ENCODE measurements at places on chromosomes 11 and 22. TPM values are rescaled to one million over a fixed set of nuclear protein-coding genes. Genes with fewer than 3 reads are reported as not detected.

The DCUN1D5 gene
- 107 TPM for total RNA-seq

The KCNC1 gene
- not detected for total RNA-seq

The CFAP300 gene
- total RNA-seq, result not detected

The GUCY1A2 gene
- total RNA-seq, result not detected

The CTSC gene
- 77.6 TPM for total RNA-seq

The C11orf16 gene
- not detected for total RNA-seq

DNA sequence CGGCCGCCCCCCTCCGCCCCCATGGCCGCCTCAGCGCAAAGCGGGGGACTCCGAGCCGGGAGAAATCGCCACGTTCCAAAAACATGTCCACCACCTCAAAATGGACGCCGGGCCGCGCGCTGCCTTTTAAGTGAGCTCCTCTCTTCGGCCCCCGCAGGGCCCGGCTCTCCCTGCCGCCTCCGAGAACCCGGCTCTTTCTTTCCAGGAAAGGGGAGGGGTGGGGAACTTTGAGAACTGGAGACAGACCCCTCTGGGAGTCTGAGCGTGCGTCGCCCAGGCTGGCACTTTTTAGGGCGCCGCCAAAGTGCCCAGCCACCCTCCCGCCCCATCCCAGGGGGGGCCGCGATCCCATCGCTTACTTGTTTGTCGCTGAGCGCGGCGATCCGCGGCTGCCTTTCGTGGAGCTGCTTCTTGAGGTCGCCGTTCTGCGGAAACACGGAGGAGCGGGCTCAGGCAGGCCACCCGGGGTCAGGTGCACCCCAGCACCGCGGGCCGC, 1.6 kb downstream of the PHF21B start:
- DNase-seq, result peak; percentile 6
- H3K4me3 ChIP-seq, result peak overlapping the region; percentile 50
- H3K4me1 ChIP-seq, result peaks cover 15% of the 10 kb centered on the region
- no peak overlapping the region for H3K27ac ChIP-seq
- H3K27me3 ChIP-seq, result peaks cover 77% of the 10 kb centered on the region

DNA sequence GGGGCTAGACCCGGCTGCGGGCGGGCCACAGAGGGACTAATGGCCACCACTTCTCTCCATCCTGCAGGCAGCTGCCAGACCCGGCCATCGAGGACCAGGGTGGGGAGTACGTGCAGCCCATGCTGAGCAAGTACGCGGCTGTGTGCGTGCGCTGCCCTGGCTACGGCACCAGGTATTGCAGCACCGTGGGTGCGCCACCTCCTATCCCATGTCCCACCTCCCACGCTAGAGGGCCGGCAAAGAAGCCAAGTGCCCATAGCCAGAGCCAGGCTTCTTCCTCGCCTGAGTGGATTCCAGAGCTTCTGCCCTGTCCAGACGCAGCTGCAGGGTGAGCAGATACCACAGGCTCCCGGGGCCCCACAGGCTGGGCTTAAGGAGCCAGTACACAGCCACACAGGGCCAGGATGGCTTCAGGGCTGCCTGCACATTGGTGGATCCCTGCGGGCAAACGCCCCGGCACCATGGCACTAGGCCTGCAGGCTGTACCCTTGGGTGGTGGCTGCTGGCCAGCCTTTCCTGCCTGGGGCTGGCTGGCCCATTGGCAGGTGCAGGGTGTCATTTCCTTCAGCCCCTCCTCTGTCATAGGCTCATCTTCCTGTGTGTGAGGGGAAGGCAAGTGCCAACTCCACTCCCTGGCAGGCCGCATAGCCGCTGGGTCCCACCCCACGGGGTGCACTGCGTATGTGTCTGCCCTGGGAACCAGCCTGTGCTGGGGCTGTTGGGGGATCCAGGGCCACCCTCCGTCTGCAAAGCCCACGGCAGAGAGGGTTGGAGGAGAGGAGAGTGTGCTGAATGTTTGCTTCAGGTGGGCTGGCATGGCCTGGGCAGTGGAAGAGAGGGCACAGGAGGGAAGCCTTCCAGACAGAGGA, 16.5 kb upstream of the DGCR8 start:
- H3K27me3 ChIP-seq, result no peaks in the 10 kb centered on the region
- no peak for DNase-seq
- H3K4me1 ChIP-seq, result peaks cover 9% of the 10 kb centered on the region
- no peak overlapping the region for H3K27ac ChIP-seq
- no peak overlapping the region for H3K4me3 ChIP-seq
- H3K36me3 ChIP-seq, result no peaks in the 10 kb centered on the region

GRCh38 chr11:17449158-17449557, 27.5 kb downstream of the ABCC8 start:
- H3K36me3 ChIP-seq, result no peaks in the 10 kb centered on the region
- no peak overlapping the region for H3K27ac ChIP-seq

DNA sequence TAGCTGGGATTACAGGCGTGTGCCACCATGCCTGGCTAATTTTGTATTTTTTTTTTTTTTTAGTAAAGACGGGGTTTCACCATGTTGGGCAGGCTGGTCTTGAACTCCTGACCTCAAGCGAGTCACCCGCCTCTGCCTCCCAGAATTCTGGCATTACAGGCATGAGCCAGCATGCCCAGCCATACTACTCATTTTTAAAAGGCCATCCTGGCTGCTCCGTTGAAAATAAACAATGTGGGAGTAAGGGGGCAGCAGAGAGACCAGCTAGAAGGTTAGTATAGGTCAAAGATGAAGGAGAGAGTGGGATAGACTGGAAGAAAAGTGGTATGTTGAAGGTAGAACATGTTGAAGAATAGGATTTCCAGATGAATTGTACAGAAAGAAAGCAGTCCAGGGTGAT, 17.6 kb upstream of the LIN7C start:
- no peak overlapping the region for H3K4me3 ChIP-seq
- DNase-seq, result no peak
- H3K27me3 ChIP-seq, result no peaks in the 10 kb centered on the region

DNA sequence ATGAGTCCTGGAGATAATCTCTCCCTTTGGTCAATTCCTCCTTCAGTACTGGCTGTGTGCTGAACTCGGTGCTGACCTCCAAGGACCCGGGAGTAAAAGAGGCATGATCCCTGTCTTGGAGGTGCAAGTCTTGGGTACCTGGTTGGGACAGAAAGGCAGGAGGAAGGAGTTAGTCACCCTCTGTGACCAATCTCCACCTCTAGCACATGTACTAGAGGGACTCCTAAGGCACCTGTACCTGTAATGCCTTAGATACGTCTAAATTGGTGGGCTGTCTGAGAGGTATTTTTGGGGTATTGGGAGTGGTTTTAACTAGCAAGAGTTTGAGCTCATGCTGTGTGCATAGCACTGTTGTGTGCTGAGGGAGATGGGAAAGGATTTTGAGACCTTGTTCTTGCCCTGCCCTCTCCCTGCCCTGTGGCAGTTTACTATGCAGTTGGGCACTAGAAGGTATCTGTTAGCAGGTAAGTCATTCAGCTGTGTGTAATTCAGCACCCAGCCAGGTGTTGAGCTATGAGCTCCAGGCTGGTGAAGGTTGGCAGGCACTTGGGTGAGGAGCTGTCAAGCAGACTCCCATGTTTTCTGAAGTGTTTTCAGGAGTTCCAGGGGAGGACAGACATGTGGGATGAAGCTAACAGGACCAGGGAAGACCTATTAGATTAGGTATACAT, 2.5 kb downstream of the PANX1 start:
- no peak overlapping the region for H3K4me3 ChIP-seq
- H3K27ac ChIP-seq, result no peak overlapping the region
- DNase-seq, result no peak
- H3K27me3 ChIP-seq, result no peaks in the 10 kb centered on the region
- H3K36me3 ChIP-seq, result peaks cover 10% of the 10 kb centered on the region

GRCh38 chr11:95154514-95154913, 64.9 kb downstream of the ENDOD1 start:
- no peaks in the 10 kb centered on the region for H3K27me3 ChIP-seq
- peak; percentile 53 for DNase-seq
- peaks cover 10% of the 10 kb centered on the region for H3K36me3 ChIP-seq
- no peak overlapping the region for H3K27ac ChIP-seq
- no peak overlapping the region for H3K4me3 ChIP-seq

GRCh38 chr11:79482800-79483199, 42.0 kb upstream of the TENM4 start:
- H3K4me1 ChIP-seq, result no peaks in the 10 kb centered on the region
- no peak for DNase-seq
- no peaks in the 10 kb centered on the region for H3K36me3 ChIP-seq

DNA sequence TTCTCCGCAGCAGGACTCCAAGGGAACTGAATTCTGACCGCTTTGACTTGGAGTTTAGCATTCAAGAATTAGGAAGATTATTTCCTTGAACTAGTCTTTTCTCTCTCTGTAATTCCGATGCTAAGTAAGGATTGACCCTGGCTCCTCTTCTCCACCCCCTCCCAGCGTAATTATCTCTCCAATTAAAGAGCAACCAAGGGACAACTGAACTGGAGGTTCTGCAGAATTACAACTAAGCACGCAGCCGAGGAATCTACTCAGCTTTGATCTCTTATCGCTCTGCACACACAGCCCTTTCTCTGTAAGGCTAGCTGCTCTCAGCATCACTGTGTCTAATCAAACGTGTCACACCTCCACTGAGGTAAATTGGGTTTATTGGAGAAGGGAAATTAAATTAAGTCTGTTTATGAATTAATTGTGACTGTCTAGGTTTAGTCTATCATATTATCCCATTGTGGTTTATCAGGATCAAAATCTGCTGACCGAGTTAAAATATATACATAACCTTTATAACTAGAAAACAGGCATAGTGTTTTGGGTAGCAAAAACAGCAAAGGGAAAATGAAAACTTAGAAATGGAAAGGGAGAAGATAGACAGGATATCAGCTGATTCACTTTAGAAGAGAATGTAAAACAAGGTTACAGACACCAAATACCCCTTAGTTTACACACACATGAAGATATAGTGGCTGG, 241.3 kb upstream of the LARGE1 start:
- no peak overlapping the region for H3K27ac ChIP-seq
- no peaks in the 10 kb centered on the region for H3K36me3 ChIP-seq
- H3K27me3 ChIP-seq, result peaks cover 16% of the 10 kb centered on the region
- H3K4me1 ChIP-seq, result no peaks in the 10 kb centered on the region
- DNase-seq, result no peak

DNA sequence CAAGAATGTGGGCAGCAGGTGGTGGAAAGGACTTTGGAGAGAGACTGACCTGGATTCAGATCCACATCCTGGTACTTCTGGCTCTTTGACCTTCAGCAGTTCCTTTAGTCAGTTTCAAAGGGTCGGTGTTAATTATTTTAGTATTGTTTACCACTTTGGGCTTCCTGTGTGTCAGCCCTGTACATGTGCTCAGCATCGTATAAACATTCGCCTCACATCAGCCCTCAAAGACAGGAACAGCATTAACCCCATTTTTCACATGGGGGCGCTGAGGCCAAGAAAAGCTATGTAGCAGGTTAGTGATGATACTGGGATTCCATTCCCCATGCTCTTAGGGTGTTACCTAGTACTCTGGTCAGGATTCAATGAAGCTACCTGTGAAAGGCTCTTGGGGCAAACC, 72.1 kb upstream of the YWHAH start:
- H3K4me3 ChIP-seq, result no peak overlapping the region
- peaks cover 7% of the 10 kb centered on the region for H3K36me3 ChIP-seq
- H3K4me1 ChIP-seq, result peaks cover 2% of the 10 kb centered on the region
- H3K27ac ChIP-seq, result no peak overlapping the region

GRCh38 chr11:98104249-98104648, 916.5 kb upstream of the CNTN5 start:
- no peak overlapping the region for H3K4me3 ChIP-seq
- H3K27me3 ChIP-seq, result no peaks in the 10 kb centered on the region
- DNase-seq, result no peak
- H3K36me3 ChIP-seq, result no peaks in the 10 kb centered on the region

DNA sequence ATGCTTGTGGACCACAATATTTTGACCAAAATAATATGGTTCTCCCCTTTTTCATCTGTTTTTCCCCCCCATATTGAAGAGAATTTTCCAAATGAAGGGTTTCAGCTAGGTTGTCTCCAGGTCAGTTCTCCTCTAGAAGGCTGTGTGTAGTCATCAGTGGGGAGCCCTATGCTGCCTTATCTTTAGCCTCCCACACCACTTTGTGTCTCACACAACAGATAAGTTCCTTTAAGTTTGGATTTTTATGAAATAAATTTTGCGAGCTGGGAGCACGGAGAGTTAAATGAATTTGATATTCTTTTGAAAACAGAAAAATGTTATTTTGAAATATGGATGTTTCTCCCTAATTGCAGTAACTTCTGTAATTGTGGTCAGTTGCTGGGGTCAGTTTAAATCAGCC, 28.9 kb downstream of the PAX6 start:
- H3K4me3 ChIP-seq, result no peak overlapping the region
- no peaks in the 10 kb centered on the region for H3K27me3 ChIP-seq
- H3K4me1 ChIP-seq, result no peaks in the 10 kb centered on the region
- H3K36me3 ChIP-seq, result peaks cover 6% of the 10 kb centered on the region

DNA sequence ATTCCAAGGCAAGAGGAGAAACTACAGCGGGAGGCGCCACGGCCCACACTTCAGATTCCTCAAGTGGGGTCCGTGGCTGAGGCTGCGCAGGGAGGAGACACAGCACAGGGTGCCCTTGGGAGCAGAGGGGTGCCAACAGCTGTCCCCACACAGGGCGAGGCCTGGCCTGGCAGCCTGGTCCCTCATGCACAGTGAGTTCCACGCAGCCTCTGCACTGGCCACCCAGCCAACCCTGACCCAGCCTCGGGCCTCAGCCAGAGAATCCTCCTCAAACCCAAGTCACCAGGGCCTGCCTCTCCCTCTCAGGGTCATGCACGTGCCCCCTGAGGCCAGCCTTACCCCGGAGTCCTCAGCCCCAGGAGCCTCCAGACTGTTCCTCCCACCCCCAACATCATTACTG, 22.4 kb upstream of the MOB2 start:
- no peak overlapping the region for H3K27ac ChIP-seq
- peaks cover 27% of the 10 kb centered on the region for H3K4me1 ChIP-seq

GRCh38 chr22:17984114-17984513, 40.2 kb downstream of the MICAL3 start:
- peaks cover 38% of the 10 kb centered on the region for H3K4me1 ChIP-seq
- no peak for DNase-seq
- H3K27ac ChIP-seq, result peak overlapping the region; percentile 40
- H3K36me3 ChIP-seq, result no peaks in the 10 kb centered on the region
- H3K4me3 ChIP-seq, result no peak overlapping the region

- peaks cover 40% of the 10 kb centered on the region for H3K36me3 ChIP-seq
- peaks cover 4% of the 10 kb centered on the region for H3K4me1 ChIP-seq
- no peak for DNase-seq
- H3K27ac ChIP-seq, result no peak overlapping the region
- H3K4me3 ChIP-seq, result no peak overlapping the region
Observed at GRCh38 chr11:72389116-72389515, 45.2 kb downstream of the CLPB start.
